ENCODE measurements at places on chromosomes 7 and 10.

- no peak for DNase-seq
Observed at GRCh38 chr7:92723943-92724342, 112.4 kb downstream of the CDK6 start.

- no peak for DNase-seq
Observed at GRCh38 chr7:77565917-77566316, 28.8 kb downstream of the PTPN12 start.

DNA sequence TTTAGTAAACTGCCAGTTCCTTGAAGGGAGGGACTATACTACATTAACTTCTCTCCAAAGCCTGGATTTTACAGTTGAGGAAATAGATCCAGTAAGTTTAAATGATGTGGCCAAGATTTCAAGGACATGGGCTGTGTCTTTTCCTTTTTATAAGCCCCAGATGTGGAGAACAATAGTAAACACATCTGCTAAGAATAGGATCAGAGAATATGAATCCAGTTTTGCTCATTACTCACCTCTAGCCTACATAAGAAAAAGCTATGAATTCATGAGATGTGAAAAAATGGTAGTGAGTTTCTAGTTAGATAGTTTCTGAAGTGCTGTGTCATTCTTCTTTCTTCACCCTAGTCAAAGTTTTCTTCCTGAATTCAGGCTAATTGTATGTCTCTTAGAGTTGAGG, 38.6 kb downstream of the MAGI2 start:
- DNase-seq, result no peak

DNA sequence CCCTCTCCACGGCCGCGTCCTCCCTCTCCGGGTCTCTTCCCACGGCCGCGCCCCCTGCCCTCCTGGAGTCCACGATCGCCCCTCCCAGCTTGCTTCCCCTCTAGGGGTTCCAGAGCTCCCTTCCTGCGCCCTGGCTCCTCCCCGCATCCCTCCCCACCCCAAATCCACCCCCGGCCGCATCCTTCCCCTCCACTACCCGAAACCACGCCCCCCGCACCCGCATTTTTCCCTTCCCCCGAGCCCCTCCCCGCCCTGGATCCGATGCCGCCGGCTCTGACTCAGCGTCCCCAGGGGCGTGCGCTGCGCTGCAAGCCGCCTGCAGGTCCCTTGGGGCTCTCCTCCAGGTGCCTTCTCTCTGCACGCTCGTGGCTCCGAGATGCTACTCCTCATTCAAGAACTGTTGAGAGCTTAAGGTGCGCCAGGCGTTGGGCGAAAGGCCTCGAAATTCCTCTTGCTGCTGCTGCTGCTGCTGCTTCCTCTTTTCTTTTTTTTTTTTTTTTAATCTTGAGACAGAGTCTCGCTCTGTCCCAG, 372 bp upstream of the TMEM130 start:
- DNase-seq, result peak; percentile 54

DNA sequence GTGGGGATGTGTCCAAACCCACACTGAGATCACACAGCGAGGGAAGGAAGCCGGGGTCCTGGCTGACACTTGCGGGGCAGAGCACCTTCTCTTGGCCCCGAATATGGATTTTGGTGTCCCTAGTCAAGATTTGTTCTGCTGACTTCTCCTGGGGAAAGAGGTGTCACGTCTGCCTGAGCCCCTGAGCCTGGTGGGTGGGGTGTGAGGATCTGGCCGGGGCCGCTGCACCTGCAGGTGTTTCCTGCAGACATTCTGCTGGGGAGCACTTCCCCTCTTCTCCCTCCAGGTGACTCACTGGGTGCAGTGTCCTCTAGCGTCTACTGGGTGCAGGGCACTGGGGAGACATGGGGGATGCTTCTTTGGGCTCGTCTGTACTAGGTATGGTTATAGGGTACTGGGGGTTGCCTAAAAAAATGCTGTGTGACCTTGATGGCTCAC, 99.2 kb downstream of the GRK5 start:
- peak; percentile 53 for DNase-seq

DNA sequence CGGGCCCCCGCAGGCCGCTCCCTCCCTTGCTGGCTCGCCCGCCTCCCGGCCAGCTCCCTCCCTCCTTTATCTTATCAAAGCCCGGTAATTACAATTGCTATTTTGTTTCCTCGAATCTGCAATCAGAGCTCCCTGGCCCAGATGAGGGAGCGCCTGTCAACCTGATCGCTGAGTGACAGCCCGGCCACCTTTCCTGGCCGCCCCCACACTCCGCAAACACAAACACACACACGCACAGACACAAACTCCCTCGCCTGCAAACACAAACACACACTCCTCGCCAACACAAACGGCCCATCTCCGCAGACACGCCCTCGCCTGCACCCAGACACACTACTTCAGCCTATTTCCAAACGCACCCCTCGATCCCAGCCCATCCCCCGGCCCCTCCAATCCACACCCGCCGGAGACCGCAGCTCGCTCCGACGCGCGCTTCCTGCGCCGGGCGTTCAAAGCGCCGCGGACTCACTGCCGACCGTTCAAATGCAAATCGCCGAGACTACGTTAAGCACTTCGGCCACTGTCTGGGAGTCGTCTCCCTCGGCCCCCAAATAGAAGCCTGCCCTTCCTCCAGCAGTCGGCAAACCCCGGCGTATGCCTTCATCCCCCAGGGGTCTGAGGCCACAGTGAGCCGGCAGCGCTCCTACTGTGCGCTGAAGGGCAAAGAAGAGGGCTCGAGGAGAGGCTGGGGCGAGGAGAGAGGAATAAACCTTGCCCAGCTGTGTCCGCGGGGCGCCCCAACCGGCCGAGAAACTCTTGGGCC, 3.0 kb upstream of the FGF8 start:
- DNase-seq, result no peak

DNA sequence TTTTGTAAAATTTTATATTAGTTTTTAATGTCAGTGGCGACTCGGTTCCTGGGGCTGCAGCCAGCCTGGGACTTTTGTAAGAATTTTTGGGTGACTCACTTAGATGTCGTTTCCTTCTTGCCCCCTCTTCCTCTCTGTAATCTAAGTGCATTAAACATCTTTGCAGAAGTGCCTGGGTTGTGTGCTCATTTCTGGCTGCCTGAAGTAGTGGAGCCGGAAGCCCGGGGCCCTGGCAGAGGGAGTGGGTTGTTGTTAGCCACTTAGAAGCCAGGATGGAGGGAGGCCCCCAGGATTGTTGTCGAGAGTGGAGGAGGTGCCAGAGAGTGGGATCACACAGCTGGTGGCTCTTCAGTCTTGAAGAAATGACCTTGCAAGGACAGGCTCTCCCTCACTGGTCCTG, 11.0 kb upstream of the TRIM8 start:
- DNase-seq, result no peak

DNA sequence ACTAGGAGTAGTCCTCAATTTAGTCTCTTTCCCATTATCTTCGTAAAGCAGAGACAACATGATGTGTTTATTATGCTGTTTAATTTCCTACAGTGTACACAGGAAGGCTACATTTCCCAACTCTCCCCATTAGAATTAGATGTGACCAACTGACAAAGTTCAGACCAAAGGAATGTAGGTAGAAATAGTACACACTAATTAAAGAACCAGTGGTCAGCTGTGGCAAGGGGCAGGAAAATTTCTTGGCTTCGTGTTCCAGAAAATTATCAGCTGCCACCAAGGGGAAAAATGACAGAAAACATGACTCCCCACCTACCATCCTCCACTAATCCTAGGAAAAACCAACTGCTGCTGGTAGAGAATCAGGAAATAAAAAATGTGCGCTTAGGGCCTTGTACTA, 125.6 kb downstream of the PPP1R3A start:
- DNase-seq, result no peak

- DNase-seq, result no peak
Observed at GRCh38 chr7:115679976-115680375, 350.6 kb downstream of the TFEC start.

DNA sequence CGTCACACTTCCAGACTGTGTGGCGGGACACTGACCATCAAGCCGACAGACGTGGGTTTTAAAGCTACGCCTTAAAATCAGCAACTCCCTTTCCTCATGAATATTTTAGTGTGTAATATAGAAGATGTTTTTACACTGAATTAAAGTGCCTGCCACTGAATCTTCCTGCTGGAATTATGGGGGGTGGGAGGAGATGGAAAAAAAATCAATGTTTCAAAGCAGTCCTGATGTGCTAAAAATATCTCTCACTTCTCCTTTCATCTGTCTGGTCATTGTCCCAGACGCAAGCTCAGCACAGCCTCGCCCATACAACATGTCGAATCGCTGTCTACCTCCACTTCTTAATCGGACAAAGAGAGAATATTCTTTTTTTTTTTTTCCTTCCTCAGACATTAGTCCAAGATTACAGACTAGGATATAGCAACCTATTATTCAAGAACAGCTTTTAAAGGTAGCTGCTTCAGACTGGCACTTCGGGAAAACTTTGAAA, 165.1 kb upstream of the KLF14 start:
- DNase-seq, result no peak

GRCh38 chr10:84177541-84178141, 4.0 kb downstream of the GPR15LG start:
- DNase-seq, result no peak

DNA sequence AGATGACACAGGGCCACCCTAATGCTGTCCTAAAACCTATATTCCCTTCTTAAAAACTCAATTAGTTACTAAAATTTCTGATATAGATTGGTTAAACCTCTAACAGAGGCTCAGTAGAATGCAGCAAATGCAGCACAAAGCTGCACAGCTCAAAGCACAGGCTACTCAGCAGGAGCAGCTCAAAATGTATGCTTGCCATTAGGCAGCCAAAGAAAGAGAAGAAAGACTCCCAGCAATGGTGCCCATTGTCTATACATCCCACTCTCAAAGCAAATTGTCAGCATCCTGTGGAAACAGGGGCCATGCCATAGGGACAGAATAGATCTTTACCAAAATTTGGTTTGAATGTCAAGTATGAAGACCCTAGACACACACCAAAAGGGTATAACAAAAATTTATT, 73.5 kb downstream of the TFPI2 start:
- no peak for DNase-seq

DNA sequence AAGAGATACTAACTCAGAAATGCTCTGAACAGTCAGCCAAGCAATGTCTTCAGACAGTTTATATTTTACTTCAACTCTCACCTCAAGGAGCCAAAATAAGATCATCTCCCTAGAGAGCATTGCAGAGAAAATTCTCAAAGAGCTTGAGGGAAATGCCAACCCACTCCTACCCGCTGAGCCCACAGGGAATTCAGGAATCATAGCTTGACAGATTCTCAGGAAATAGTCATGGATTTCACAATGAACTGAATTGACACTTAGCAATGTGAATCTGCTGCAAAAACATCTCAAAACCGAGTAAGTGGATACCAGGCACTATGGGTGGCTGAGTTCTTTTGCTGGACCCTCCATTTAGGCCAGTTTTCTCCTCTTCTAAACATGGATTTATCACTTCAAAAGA, 9.8 kb upstream of the PLAC9 start:
- no peak for DNase-seq

GRCh38 chr7:24578052-24578451, 4.8 kb downstream of the PALS2 start:
- DNase-seq, result no peak

GRCh38 chr7:24763303-24763901, 6.1 kb upstream of the GSDME start:
- no peak for DNase-seq

DNA sequence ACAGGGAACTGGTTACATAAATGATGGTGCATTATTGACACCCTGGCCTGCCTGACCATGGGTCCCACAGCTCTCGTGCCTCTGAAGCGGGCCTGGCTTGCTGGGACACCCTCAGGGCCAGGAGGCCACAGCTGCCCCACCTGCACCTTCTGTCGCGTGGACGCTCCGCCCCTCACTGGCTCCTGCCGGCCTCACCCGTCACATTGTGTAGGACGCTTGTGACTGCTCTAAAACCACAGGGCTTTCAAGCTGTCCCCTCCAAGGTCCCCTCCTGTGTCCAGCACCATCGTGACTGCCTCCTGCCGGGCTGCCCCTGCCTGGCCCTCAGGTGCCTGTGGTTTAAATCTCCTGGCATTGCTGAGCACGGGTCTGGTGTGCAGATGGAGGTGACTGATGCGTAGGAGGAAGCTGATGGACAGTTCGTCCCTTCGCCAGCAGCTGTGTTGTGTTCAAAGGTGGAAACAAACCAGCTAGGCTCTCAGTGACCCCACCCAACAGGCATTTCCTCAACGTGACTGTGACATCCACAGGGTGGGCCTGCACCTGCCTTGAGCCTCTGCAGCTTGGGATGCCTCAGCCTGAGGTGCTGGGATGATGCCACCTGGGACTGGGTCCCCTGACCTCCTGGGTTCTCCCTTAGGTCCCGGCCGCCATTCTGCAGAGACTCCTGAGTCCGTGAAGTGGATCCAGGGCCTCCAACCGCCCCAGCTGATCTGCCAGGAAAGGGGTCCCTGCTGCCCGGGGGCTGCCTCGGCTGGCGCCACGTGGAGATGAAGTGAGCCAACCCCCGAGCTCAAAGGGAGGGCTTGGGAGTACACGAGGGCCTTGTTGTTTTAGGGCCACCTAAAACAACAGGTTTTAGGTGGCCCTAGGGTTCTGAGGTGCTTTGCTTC, 148.5 kb downstream of the WDR37 start:
- no peak for DNase-seq

- DNase-seq, result no peak
Observed at GRCh38 chr7:27199849-27200760, at the start of gene HOXA13. TSS of gene HOXA13 (minus strand) at chr7:27200091. CDS start at chr7:27200077, 14 bp downstream.

- DNase-seq, result no peak
Observed at GRCh38 chr7:116122972-116123595, 87.3 kb upstream of the TES start.

GRCh38 chr7:48376263-48376662, 205.0 kb downstream of the ABCA13 start:
- no peak for DNase-seq

DNA sequence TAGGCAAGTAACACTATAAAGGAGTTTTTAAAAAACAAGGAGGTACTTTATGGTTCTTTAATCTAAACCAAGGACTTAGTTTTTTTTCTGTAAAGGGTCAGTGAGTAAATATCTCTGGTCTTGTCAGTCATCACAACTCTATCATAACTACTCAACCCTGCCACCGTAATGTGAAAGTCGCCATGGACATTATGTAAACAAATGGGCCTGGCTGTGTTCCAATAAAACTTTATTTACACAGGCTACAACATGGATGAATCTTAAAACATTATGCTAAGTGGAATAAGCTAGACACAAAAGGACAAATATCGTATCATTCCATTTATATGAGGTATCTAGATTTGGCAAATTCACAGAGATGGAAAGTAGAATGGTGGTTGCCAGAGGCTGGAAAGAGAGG, 60.8 kb upstream of the SP4 start:
- DNase-seq, result no peak

- no peak for DNase-seq
Observed at GRCh38 chr7:122225874-122226273, 78.7 kb downstream of the FEZF1 start.

Measured in stimulated activated CD4-positive, alpha-beta T cell treated with anti-CD3 and anti-CD28 coated beads, Interleukin-4, amount 100 ng/mL, for 48 hours (primary cell).